ENCODE measurements at places on chromosomes 16 and 17.

DNA sequence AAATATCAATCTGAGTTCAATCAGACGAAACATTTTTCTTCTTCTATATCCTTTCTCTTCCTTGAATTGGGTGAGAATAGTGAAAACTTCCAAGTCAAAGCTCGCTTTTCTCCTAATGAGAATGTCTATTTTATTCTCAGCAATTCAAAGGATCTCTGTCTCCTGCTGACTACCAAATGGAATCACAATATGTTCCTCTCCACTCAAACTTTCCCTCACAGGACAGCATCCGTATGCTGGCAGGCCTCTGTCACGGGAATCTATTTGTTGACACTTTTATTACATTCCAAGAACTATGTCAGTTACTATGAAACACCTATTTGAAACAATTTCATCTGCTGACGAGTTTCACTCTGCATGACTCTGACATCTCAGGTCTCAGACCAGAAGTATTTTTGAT lies 1196.6 kb downstream of the CDH11 start:
- DNase-seq: no peak

DNA sequence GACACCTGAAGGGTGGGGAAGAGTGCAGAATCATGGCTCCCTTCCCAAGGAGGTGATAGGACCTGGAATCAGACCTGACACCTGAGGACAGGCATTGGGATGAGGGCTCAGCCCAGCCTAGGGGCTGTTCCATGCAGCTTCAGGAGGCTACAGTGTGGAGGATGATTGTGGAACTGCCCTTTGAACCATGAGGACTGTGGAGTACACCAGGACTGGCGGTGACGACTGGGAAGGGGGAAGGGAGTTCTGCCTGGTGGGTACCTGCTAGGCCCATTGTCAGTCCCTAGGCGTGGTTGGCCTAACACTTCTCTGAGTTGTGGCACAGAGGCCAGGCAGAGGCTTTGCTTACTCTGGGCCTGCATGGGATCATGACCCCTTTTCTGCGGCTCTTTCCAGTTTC lies 76.1 kb downstream of the MPRIP start:
- no peak for DNase-seq

DNA sequence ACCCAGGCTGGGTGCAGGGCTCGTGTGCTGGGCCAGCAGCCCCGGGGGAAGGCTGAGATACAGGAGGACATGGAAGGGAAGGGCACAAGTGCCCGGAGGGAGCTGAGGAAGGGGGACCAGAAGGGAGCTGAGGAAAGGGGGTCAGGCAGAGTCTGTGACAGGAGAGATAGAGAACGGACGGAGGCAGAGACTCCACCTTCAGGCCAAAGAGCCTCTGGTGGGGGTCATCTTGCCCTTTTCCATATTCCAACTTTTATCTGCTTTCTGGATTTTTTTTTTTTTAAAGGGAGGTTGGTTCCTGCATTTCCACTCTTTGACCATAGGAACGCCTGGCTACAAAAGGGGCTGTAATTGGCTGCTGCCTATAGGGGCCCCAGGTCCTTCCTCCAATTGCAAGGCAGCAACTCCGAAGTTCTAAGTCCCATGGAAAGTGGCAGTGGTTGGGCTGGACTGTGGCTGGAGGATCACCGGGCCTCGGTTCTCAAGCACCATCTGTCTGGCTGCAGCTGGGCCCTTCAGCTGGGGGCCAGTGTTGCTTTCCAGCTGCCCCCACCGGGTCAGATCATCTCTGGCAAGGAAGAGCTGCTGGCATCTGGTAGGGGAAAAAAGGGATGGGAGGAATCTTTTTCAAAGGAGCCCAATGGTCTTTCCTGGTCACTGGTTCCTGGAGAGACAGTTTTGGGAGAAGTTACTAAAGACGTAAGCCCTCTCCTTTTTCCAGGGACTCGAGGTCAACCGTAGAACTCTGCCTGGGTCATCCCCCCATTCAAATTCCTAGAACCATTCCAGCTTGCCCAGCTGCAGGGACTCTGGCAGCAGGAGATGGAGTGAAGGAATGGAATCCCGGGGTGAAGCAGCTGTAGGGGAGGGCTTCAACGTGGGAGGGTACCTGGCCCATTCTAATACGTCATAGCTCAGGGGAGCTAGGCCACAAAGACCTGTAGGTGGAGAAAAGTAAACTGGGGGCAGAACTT lies 13.1 kb upstream of the MRPS23 start:
- DNase-seq: no peak

- DNase-seq: no peak
Measured at GRCh38 chr16:88331989-88332920, 50.5 kb upstream of the ZNF469 start.

DNA sequence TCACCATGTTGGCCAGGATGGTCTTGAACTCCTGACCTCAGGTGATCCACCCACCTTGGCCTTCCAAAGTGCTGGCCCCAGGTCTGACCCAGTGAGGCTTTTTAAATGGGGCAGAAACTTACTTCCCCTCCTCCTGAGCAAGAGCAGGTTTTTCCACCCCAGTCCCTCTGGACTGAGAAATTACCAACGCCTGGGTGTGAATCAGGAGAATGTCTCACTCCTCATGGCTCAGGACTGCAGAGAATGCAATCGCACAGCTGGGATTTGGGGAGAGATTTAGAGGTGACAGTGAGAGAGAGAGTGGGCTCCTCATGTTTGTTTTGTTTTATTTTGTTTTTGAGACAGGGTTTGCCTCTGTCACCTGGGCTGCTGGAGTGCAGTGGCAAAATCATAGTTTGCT lies 203.6 kb downstream of the RAB11FIP4 start:
- DNase-seq: no peak

- DNase-seq: no peak
Measured at GRCh38 chr16:9763505-9763904, 418.7 kb downstream of the GRIN2A start.

DNA sequence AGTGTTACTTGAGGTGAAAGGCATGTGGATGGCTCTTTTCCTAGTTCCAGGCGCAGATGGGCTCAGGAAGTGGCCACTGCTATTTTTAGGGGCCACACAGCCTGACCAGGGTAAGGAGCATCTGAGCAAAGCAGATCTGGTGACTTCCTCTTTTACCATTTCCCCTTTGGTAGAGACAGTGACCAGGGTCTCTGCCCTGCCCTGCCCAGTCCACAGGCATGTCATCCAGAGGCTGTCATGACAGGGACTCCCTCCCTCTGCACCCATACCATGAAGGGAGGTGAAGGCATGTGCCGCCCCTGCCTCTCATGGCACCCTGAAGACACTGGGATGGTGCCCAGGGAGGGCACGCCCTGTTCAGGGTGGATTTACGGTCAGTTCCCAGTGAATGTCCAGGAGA lies 2.2 kb downstream of the PLA2G15 start:
- no peak for DNase-seq

DNA sequence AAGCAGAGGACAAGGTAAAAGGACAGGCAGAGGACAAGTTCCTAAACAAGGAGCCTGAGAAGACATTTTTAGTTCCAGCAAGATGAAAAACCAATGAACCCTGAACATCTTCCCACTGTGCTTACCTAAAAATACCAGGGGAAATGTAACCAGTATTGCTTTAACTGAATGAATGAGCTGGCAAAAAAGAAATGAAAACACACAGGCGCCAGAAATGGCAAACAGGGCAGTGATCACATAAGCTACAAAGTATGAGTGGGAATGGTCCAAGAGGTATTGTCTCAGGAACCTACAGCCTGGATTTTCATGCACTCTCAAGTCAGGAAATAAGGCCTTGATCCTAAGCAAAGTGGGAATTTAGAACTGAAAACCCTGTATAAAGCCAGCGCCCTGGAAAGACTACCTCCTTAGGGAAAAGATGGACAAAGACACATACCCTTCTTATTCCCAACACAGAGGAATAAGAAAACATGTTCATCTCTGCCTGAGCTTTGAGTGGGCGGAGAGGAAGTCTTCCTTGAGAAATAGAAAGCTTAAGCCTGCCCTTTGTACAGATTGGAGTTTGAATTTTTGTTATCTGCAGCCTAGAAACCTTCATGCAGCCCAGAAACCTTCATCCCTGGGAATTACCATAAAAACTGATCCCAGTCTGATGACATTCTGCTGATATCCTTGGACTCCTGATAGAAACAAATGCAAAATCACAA lies 2.1 kb downstream of the CMTM2 start:
- no peak for DNase-seq

GRCh38 chr16:57637020-57637419 lies 8.6 kb downstream of the ADGRG1 start:
- DNase-seq: no peak

DNA sequence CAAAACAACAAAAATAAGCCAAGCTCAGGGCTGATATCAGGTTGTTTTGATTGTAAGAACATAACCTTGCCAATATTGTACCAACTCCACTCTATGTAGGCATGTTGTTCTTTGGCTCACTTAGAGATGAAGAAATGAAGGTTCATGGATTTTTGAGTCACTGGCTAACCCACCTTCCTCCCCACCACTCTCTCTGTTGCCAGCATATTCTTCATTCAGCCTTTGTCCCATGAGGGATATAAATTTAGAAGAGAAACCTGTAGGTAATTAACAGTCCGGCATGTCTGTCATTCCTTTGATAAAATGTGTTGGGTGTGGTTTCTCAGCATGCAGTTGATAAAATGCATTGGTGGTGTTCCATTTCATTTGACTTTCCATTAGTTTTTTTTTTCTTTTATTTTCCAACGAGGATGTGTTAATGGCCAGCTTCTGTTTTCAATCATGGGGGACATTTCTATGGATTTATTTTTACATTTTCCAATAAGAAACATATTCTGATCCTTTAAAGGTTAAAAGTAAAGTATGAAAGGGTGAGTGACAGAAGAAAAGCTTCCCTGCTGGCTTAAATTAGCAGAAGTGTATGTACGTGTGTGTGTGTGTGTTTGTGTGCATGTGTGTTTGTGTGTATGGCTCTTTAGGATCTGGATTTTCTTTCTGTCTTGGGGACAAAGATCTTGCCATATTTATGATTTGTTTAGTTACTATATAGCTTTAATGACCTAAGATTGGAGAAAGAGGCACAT lies 166.2 kb upstream of the KCNJ16 start:
- no peak for DNase-seq

- DNase-seq: no peak
Measured at GRCh38 chr16:89921702-89922476, 1.3 kb upstream of the TUBB3 start.

- DNase-seq: peak; percentile 98
Measured at GRCh38 chr16:89507834-89508590, at the start of gene SPG7. Gene SPG7 (plus strand): TSS chr16:89508403. CDS start chr16:89508418, 15 bp downstream.

- DNase-seq: no peak
Measured at GRCh38 chr17:74815550-74816370, 39.6 kb upstream of the NAT9 start.

- DNase-seq: peak; percentile 73
Measured at GRCh38 chr17:76681222-76682137, 29.3 kb downstream of the MXRA7 start.

DNA sequence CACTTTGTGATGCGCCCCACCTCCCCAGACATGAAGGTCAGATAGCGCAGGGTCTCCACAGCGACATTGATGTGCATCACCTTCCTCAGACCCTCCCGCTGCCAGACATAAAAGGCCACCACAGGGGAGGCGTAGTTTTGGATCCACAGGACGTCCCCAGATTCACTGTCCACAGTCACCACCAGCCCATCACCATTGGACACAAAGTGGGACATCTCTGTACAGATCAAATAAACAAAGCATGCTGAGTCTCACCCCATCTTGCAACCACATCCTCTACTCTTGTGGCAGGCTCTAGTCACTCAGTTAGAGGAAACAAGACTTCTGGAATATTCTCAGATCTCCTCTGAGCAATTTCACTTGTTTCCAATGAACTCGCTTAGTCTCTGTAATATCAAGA lies 46.3 kb upstream of the ICAM2 start:
- DNase-seq: no peak

DNA sequence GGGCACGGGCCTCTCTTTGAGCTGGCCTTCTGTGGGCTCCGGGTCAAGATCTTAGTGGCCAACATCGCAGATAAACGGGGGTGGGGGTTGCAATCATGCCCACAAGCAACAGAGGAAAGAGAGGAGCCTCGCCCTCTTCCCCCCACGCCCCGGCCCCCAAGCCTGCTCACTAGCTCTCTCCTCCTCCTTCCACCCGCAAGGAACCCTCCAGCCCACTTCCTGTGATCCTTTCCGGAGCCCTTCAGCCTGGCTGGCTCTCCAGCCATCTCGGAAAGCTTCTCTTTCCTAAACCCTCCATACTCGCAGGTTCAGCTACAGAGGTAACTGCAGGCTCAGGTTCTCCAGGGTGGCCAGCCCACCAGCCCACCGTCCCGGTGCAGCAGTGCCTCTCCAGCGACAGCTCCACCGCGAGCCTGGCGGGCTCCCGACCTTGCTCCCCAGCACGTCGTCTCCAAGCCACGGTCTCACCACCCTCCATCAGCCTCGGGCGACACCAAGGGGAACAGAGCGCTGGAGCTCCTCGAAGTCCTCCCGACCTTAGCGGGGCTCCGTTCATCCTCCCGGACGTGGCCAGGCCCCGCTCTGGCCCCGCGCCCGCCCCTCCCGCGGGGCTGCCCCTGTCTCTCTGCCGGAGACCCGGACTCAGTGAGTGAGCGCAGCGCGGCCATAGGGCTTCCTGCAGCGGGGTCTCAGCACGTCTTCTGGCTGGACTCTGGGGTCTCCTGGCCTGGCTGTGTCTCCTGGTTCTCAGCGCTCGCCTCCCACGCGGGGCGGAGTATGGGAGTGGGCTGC lies 12.9 kb upstream of the ODF4 start:
- DNase-seq: peak; percentile 47

DNA sequence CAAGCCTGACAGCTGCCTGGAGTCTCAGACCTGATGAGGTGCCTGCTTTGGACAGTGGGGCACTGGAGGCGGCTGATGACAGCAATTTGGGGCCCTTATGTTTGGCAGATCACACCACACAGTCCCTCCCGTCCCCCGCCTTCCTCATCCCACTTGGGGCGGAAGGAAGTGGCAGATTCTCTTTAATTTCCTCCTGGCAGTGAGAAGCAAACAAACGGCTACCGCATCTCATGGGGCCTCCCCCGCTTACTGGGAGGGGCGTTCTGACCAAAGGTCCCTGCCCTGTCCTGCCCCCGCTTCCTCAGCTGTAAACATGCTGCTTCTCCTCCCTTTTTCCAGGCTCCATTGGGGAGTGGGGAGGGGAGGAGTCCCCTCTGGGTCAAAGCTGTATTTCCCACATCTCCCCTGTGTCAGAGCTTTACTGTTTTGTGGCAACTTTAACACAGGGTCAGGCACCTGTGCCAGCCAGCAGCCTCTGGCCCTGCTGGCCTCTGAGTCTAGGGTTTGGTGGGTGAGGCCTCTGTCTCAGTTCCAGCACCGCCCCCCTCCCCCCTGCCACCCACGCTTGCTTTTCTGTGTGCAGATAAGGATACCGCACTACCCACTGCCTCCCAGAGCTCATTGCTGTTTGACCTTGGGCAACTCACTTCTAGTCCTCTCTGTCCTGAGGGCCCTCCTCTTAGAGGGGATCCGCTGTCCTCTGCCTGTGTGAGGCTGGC lies 5.4 kb upstream of the NFATC3 start:
- peak; percentile 61 for DNase-seq

- no peak for DNase-seq
Measured at GRCh38 chr16:15792563-15792971, 64.3 kb downstream of the MYH11 start.

- no peak for DNase-seq
Measured at GRCh38 chr17:18201108-18201507, 17.5 kb downstream of the ALKBH5 start.

DNA sequence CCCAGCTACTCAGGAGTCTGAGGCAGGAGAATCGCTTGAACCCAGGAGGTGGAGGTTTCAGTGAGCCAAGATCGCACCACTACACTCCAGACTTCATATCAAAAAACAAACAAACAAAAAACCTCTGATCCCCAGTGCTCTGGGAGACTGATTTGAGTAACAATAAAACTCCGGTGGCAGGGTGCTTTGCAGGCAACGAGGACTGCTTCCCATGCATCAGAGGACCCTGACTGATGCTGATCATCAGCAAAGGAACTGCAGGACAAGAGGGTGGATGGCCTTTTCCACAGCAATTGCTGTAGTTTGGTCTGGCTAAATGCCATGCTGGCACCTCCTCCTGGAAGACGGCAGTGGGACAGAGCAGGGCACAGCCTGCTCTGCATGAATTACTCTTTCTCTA lies 6.4 kb upstream of the SLC39A11 start:
- no peak for DNase-seq

All from activated T-cell treated with anti-CD3 and anti-CD28 coated beads, Interleukin-2, amount 50 U/mL, for 1 hour (primary cell).